HuH-7.5 (cell line): ENCODE measurements at places on chromosomes 12 and 14.

- no peak for DNase-seq
Observed at GRCh38 chr12:31001581-31002360, 71.9 kb upstream of the DDX11 start.

GRCh38 chr12:118098911-118099671 is 4.7 kb downstream of the VSIG10 start:
- no peak for DNase-seq

DNA sequence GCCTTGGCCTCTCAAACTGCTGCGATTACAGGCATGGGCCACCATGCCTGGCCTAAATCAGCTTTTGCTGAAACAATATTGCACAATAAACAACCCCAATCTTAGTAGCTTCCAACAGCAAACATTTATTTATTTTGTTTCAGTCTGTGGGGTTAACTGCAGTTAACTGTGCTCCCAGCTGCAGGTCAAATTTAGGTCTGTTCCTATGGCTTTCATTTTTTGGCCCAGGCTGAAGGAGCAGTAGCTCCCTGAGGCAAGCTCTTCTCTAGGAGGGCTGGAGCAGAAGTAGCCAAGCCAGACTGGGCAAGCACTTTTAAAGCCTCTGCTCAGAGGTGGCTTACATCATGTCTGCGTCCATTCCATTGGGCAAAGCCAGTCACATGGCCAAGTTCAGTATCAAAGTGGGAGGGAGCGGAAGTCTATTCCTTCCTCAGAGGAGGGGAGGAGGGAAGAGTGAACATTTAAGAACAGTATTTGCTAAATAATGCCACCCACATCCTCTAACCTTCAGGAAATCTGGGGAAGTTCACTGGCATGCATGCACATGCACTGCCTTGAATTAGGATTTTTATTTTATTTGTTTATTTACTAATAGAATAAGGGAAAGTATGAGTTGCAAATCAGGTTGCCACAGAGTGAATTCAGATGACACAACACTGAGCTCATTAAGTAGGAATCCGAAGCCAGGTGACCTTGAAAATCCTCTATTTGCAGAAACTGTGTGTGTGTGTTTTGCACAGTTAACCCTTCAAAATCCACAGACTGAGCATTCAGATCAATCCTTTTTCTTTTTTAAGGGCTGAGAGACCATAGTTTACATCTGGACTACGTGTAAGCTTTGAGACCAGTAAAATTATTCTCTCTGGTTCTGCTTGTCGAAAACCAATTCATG is 122.0 kb upstream of the SEL1L start:
- peak; percentile 26 for DNase-seq

DNA sequence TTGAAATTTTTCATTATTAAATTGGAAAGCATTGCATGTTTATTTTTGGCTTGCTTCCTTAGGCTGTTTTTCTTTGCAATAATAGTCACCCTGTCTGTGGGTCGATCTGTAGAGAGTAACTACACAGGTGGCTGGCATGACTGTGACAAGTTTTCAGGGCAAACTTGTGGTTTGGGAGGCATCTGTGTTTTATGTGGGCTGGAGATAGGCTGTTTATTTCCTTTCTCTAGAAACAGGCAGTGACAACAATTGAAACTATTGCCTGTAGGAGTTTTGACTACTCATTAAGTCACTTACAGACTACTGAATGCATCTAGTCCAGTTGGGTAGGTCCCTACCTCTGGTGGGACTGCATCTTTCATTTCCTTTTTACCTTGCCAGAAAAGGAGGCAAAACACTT is 155.6 kb downstream of the DYRK2 start:
- no peak for DNase-seq

GRCh38 chr14:77175843-77176242 is 5.8 kb upstream of the TMEM63C start:
- DNase-seq, result no peak

DNA sequence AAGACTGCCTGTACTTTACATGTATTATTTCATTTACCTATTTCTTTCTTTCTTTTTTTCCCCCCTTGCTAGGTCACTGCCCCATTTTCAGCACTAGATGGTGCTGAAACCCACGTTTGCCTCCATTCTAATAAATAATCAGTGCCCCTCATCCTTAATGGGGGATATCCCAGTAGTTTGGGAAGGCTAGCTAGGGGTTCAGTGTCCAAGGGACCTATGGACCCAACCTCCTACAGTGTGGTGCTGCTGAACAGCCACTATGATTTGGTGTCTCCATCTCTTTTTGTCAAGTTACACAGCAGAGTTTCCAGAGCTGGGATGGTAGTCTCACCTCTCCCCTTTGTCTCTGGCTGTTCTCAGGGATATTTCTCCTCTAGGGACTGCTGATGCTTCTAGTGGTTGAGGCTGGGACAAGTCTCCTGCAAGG is 6.5 kb upstream of the HCFC2 start:
- no peak for DNase-seq

DNA sequence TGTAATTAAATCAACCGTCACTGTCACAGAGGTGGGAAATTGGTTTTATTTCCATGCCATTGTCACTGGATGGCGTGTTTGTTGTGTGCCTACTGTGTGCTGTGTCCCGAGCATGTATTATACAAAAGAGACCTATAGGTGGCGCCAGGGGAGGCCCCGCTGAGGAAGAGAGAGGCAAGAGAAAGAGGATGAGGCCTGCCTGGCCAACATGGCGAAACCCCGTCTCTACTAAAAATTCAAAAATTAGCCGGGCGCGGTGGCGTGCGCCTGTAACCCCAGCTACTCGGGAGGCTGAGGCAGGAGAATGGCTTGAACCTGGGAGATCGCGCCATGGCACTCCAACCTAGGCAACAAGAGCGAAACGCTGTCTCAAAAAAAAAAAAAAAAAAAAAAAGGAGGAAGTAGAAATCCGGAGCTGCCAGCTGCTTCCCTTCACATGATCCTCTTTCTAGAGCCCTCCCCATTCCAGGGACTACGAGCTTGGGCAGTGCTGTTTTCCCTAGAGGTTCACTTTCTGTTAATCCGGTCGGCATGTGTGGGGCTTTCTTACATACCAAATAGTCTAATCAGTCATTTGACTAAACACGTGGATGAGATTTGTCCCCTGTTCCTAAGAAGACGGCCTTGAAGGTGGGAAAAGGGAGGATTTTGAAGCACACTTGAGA is 6.4 kb upstream of the CCDC175 start:
- DNase-seq, result no peak

DNA sequence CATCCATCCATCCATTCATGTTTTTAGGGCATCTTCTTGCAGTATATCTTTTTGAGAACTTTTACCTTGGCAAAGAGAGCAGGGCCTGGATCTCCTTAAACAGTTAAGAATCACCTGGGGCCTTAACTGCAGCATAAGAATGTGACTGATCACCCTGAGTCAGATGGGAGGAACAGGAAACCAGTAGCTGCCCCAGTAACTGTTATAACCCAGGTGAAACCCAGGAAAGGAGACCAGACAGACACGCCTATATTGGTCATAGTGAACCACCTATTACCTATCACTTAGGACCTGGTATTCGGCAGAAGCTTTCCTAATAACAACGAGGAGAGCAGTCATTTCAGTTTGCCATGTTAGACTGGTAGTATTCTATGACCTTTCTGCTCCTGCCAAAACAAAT is 43.4 kb upstream of the NR2C1 start:
- no peak for DNase-seq

- no peak for DNase-seq
Observed at GRCh38 chr12:27292718-27293117, 39.9 kb upstream of the BMAL2 start.

DNA sequence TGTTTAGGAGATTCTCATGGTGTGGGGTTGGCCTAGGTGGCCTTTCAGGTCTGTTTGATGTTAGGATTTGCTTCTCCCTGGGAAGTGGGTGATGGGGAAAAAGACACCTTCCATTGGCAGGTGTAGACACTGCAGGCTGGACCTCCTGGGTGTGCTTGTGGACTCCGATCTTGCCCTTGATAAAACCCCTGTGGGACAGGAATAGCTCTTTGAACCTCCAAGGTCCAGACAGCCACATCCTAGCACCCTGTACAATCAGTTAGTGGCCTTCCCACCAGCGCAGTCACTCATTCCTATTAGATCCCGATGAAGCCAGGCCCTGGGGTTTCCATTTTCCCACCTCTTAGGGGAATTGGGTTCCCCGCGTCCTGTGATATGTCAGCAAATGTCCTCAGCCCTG is 28.5 kb downstream of the MEG3 start:
- DNase-seq, result no peak

DNA sequence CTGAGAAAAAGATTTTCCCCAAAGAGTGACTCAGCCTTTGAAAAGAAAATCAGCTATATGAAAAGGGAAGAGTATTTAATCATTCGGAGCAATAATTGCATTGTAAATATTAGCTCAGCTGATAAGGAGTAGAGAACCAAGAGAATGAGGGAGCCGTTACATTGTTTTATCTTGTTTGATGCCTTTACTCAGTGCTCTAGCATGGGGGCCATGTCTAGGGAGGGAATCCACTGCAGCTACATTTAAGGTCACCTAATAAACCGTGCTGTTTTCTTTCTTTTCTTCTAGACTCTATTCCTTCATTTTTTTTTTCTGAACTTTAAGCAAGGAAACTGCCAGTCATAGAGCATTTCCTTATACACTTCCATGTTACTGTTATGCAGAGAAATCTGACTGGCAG is 447.0 kb downstream of the DIO2 start:
- DNase-seq, result no peak

- DNase-seq, result no peak
Observed at GRCh38 chr14:91599994-91600393, 89.9 kb upstream of the PPP4R3A start.

GRCh38 chr14:39762576-39763401 is 330.6 kb upstream of the FBXO33 start:
- DNase-seq, result peak; percentile 3

GRCh38 chr12:2341871-2342270 is 289.1 kb downstream of the CACNA1C start:
- no peak for DNase-seq

DNA sequence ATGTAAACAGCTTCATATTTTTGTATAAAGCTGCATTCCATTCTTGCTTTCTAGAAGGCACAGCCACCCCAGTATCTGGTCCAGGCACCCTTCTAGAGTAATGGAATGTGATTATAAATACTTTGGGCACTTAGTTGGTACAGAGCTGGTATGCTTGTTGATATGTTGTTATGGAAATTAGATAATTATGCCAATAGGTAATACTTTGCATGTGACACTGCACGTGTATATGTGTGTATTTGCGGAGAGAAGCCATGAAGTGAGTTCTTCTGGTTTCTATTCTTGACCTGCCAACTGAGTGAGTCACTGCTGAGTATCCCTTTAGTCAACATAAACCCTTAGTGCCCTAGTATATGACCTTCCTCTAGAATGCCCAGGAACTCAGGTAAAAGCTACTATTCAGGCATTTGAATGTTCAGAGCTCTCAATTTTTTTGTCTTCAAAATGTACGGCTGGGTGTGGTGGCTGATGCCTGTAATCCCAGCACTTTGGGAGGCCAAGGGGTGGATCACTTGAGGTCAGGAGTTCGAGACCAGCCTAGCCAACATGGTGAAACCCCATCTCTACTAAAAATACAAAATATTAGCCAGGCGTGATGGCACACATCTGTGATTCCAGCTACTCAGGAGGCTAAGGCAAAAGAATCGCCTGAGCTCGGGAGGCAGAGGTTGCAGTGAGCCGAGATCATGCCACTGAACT is 6.2 kb upstream of the TCP11L2 start:
- DNase-seq, result no peak

GRCh38 chr12:31589598-31589903 is 1.4 kb downstream of the DENND5B start:
- DNase-seq, result no peak

GRCh38 chr12:4148418-4149056 is 125.0 kb upstream of the CCND2 start:
- DNase-seq, result no peak

GRCh38 chr14:66708267-66708666 is 200.3 kb downstream of the GPHN start:
- DNase-seq, result no peak

DNA sequence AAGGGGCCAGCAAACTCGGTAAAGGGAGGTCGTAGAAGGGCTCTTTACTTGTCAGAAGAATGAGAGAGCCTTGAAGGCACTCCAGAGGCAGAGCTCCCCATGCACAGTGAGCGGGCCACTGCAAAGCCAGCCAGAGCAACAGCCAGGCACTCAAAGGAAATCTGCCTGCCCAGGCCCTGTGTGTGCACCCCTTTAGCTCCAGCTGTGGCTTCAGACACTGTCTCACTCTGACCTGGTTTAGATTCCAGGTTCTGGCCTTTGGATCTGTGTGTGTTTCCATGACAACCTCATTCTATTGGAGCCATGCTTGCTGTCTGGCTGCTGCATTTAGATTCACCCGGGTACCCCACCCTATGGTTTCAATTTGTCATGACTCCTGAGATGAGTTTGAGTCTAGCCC is 170.3 kb downstream of the CAPZA3 start:
- DNase-seq, result no peak

DNA sequence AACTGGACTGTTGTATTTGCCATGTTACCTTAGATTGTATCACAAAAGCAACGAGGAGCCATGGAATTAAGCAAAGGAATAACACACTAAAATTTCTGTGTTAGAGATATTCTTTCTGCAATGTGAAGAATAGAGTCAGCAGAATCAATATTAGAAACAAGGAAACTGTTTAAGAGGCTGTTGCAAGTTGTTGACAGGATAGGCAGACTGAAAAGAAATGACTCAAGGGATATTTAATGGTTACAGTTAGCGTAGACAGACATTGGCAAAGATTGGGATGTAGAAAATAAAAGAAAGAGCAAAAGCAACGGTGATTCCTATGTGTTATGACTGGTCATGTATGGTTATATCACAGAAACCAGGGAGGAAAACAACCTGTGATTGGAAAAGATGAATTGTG is 299.0 kb upstream of the PPFIA2 start:
- no peak for DNase-seq

DNA sequence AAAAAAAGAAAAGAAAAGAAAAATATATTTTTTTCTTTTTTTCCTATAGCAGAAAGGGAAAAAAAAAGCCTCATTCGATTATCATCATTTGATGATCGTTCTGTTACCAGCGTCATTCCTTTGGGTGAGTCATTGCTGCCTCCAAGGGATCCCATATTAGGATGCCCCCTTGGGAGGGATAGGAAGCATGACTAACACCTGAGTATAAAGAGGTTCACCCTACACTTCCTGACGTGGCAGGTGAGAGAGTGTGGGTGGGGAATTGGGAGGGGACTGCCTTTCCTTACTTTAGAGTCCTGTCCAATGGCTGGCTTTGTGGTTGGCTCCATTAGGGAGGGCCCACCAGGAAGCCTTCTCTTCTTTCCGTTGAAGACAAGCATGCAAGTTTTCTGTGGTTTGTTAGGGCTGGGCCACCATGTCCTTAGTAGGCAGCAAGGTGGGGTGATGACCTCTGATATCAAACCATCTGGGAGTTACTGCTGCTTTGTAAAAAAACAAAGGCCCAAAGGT is 56.1 kb upstream of the FUT8 start:
- DNase-seq, result peak; percentile 28

GRCh38 chr12:91921555-91921954 is 224.1 kb downstream of the BTG1 start:
- no peak for DNase-seq

DNA sequence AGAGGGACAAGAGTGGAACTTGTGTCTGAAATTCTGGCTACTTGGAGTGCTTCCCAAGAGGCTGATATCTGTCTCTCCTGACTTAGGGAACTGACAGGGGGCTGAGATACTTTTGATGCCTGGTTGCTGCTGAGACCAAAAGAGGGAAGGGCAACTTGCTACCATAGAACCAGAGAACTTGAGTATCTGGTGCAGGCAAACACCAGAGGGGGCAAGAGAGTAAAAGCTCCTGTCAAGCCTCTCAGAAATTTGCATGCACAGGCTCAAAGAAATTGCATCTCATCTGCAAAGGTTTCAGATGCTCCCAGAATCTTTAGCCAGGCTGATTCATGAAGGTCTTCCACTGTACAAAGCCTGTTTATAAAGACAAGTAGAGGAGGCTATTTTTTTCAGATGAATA is 391.3 kb upstream of the FOXG1 start:
- DNase-seq, result no peak
